ENCODE measurements at places on chromosomes 2 and 18.

DNA sequence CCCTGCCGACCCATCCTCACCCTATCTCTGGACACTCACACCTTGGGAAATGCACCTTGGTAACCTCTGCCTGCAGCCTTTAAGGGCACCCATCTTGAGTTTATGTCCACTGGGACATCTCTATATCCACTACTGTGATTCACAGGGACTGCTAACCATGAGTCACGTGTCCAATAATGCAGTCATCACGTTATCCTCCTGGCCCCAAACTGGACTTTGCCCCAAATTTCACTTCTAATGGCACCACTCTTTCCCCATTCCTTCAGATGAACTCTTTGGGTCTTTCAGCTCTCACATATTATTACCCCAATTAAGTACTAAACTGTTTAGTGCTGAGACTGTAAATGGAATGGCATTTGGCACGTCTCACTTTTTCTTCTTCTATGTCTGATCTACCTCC is 71.2 kb upstream of the TMEM200C start:
- no peak for DNase-seq

DNA sequence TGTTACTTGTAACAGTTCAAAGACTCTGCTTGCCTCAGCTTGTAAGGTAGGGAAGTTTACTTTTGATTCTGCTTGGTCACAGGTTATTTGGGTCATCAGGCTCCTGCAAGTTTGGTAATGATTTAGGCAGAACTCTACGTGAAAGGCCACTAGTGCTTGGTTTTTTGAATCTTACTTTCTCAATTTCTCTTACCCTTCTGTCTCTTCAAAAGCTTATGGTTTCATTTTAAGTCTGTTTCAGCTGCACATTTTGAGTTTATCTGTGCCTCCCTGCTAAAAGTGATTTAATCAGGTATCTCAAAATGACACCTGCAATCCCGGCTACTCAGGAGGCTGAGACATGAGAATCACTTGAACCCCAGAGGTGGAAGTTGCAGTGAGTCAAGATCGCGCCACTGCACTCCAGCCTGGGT is 26.3 kb upstream of the MOCOS start:
- DNase-seq = no peak

GRCh38 chr2:26672112-26672817 is 20.3 kb upstream of the KCNK3 start:
- no peak for DNase-seq

- DNase-seq = no peak
These were observed 1.2 kb downstream of the ANKRD53 start for GRCh38 chr2:70979626-70980025.

- DNase-seq = no peak
These were observed 29.4 kb downstream of the PSD4 start for GRCh38 chr2:113203217-113203530.

DNA sequence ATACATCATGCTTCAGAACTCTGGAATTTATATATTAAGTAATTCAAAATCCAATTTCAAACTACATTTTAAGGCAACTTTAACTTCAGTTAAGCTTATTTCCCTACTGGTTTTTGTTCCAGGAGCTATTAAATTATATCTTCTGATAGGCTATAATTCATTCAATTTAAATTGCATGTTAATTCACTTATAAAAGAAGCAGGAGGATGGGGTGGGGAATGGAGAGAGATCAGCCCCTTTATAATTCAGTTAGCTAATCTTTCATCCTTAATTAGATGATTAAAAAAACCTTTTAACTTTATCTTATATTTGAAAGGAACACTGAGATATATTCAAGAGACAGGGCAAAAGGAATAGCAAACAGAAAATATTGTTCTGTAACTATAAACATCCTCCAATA is 86.8 kb downstream of the AKAIN1 start:
- DNase-seq = no peak

DNA sequence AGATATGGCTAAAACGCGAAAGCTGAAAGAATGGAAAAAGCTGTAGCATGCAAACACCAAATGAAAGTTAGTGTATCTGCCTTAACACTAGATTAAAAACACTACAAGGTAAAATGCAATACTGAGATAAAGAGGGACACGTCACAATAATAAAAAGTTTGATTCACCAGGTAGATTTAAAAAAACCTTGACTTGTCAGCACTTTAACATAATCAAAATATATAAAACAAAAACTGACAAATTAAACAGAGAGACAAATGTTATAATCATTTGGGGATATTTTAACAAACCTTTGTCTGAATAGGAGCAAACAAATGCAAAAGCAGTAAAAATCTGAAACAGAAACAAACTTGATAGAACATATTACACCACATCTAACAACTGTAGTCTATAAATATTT is 18.3 kb downstream of the TLK1 start:
- DNase-seq = no peak

DNA sequence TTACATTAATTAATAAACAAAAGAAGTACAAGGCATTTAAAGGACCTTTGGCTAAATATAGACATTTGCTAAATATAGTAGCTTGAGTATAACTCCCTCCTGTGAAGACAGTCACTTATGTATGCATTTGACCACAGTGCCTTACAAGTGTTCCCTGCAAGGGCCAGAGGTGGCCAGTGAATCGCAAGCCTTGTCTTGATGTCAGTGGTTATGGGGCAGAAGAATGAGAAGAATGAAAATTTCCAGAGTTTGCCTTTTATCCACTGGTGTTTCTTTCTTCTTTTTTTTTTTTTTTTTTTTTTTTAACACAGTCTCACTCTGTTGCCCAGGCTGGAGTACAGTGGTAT is 1.8 kb downstream of the LRRFIP1 start:
- DNase-seq = no peak

DNA sequence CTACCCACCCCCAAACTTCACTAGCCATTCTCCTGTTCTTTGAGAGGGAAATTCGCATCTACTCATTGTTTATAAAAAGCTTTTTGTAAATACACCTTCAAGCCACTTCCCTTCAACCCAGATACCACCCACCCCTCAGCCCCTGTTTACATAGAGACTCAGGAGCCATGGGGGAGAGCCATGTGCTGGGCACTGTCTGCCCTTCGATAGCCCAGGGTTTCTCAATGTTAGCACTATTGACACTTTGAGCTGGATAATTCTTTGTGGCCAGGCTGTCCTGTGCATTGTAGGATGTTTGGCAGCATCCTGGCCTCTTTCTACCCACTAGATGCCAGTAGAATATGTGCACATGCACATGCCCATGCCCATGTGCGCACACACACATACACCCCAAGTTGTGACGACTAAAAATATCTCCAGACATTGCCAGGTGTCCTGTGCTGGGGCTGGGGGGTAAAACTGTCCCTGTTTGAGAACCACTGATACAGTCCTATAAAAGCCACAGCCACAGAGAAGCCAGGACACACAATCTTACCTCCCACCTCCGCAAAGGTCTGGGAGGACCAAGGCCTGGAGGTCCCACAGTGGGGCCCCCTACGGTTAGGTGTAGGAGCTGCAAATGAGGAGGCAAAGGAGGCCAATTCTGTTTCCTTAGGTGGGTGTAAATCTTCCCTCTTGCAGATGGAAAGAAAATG is 44.5 kb upstream of the ASPRV1 start:
- no peak for DNase-seq

DNA sequence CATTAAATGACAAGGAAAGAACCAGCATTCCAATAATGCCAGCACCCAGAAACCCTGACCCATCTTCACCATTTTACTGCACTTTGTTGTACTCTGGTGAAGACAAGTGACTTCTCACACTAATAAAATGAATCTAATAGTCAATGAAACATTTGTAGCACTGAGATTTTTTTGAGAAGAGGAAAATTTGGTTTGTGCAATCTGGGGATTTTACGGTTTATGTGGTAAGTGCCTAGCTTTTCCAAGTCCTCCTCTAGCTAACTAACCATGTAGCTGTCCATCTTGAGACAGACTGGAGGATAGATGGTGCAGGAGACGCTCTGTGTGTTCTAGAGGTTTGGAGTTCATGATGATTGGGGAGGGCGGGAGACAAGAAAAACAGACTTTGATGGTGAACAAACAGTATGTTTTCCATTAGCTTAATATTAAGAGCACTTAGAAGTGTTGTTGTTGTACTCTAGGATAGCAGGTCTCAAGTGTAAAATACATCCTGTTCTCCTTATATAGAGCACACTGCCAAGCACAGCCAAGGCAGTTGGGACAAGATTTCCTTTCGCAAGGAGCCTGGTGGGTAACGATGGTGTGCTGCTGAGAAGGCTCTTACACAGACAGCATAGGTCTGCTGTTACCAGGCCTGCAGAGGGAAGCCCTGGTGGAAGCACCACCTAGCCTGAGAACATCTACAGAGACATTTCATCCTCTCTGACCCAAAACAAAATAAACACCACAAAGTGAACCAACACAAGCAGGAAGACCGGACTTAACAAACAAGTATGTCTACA is 83.7 kb downstream of the BCL11A start:
- DNase-seq = no peak

DNA sequence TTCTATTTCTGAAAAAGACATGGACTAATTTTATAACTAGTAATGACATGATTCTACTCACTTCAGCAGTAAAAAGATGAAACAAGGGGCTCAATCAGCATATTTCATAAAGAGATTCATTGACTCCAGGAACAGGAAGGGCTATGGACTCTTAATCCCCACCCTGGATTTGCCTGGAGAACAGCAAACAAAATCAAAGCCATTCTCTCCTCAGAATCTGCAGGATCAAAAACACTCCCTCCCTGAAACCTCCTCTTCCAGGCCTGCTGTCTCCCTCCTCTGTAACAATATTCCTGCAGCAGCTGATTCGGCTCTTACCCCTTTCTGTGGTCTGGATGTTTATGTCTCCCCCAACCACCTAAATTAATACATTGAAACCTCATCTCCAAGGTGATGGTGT is 57.0 kb downstream of the ZC3H8 start:
- DNase-seq = no peak

DNA sequence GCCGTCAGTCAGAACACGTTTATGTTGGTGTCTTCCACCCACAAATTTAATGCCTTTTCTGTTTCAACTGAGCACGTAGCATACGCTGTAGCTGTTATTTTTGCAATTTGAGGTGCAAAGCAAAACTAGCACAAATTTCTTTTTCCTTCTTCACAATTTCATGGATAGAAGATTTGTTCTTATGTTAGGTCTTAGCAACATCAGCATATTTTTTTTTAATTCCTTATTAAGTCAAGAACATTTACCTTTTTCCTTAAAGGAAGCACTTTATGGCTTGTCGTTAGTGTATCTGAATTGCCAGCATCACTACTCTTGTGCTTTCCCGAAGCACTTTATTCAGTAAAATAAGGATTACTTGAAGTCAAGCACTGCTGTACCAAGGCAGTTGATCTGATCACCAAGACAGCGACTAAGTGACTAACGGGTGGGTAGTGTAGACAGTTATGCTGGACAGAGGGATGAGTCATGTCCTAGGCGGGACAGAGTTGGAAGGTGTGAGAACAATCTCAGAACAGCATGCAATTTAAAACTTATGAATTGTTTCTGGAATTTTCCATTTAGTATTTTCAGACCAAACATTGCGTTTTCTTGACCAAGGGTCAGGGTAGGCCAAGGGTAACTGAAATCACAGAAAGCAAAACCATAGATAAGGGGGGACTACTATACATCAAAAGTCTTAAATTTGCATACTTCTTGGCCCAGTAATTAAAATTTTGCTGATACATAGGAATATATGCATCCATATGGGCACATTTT is 13.3 kb downstream of the BABAM2 start:
- no peak for DNase-seq

- DNase-seq = peak; percentile 60
These were observed 63.1 kb downstream of the RHOB start for GRCh38 chr2:20509770-20510490.

- DNase-seq = no peak
These were observed 1.7 kb downstream of the WIPF1 start for GRCh38 chr2:174595891-174596397.

DNA sequence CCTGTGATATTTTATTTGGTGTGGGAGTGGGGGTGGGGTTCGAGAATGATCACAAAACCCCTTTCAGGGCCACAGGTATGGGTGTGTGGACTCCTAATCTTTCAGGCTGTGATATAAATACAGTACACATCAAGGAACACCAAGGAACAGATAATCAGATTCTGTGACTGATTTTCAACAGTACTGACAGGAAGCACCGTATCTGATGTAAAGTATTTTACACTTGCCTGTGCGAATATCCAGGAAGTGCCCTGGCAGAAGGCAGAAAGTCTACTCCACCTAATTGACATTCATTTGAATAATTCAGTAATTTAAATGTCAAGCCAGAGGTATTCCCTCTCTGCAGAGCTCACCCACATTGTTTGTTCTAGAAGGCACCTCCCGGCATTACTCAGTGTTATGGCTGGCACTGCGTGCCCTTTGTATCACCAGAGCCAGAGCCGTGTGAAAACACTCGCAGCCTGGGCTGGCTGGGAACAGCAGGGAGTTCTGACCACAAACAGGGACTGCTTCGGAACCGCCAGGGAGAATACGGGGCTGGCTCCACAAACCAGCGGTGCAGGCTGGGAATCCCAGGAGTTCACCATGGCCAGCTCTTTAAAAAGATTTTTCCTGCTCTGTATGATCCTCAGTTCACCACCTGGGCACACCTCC is 91.8 kb downstream of the ACVR1 start:
- peak; percentile 65 for DNase-seq

DNA sequence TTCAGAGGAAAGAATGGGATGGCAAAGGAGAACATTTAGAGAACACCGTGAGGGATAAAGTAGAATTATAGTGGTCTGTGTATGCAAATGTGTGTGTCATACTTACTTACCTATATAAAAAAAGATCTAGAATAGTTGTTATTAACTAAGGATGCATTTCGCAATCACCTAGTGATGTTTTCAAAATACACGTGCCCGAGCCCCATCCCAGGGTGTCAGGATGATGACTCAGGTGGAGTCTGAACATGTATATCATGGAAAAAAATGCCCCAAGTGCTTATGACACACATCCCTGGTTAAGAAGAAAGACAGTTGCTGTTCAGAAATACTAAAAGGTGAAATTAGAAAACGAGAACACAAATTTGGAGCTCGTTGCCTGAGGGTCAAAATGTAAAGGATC is 109.0 kb downstream of the CERS6 start:
- DNase-seq = no peak

DNA sequence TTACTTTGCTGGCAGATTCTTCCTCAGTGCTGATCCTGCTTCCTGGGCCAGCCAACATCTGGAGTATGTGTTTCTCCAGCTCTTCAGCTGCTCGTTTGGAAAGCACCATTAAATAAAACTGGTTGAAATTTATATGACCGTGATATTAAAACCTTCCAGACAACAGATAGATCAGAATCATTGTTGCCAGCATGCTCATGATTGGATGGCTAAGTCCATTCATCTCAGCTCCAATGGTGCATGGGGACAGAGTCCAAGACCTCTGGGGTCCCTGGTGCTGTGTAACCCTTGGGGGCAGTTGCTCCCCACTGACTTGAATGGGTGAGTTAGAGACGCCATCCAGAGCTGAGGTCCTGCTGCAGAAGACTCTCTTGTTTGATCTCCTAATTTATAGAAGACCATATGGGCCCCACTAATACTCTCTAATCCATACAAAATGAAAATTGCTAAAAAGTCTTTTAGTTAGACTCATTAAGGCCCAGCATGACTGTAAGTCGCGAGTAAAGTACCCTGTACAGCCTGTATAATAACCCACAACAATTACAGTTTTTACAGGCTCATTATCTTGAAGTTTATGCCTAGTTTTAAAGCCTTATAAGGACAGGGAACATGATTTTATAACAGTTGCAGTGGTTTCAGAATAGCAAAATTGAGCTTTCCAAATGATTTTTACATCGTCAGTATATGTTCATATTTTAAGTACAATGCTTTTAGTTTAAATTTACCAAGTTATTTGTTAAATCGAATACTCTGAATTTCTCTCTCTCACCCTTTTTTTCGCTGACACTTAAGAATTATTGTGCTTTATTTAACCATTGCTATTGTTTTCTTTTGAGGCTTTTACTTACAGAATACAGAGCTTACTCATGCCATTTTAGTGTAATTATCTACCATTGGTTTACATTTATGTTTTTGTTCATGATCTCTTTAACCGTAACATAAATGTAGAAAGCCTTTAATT is 60.0 kb downstream of the CABLES1 start:
- DNase-seq = no peak

Measured in cerebellar cortex (tissue), 1 donor.